ENCODE measurements at places on chromosomes 12 and 14.
A peak's percentile ranks its signal among the peaks of the same experiment; 100 is the strongest.

- peak; percentile 40 for DNase-seq
Measured at GRCh38 chr12:125185740-125186470, 120.7 kb downstream of the AACS start.

- DNase-seq = no peak
Measured at GRCh38 chr12:5561057-5561456, 129.1 kb downstream of the NTF3 start.

DNA sequence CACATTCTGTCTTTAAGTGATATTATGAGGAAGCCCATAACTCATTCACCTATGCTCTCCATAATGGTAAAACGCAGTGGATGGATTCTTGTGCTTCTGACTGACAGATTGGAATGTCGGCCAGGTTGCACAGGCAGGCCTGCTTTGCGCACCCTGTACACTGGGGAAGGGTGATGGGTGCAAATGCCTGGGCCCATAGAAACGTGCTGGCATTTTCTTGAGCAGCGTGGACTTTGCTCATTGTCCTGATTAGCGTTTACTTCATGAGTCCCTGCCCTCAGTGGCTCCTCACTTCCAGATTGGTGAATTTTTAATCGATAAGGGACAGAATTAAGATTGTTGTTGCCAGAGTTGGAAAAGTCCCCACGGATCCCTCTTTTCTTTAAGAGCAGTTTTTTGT, 80.9 kb upstream of the TRAF3 start:
- no peak for DNase-seq

GRCh38 chr14:66225337-66225736, 260.8 kb upstream of the CCDC196 start:
- no peak for DNase-seq

- DNase-seq = no peak
Measured at GRCh38 chr14:68791902-68792677, 777 bp downstream of the ZFP36L1 start.

DNA sequence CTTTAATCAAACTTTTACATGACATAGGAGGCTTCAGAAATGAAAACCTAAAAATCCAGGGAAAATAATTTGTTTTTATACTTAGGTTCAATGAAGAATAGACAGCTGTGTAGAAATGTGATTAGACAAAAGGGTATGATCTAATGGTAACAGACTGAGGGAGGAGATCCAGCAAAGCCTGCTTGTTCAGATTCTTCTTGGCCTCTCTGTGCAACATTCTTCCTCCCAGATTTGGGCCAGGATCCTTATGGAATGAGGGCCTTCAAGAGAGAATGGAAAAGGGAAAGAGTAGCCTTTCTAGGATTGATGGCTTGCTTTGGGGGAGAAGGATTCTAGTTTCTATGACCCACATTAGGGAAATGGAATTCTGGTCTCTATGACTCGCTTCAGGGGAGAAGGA, 94.5 kb upstream of the G2E3 start:
- no peak for DNase-seq
